Nephron progenitor cell (in vitro differentiated cells): ENCODE measurements at places on chromosomes 6 and 20.

DNA sequence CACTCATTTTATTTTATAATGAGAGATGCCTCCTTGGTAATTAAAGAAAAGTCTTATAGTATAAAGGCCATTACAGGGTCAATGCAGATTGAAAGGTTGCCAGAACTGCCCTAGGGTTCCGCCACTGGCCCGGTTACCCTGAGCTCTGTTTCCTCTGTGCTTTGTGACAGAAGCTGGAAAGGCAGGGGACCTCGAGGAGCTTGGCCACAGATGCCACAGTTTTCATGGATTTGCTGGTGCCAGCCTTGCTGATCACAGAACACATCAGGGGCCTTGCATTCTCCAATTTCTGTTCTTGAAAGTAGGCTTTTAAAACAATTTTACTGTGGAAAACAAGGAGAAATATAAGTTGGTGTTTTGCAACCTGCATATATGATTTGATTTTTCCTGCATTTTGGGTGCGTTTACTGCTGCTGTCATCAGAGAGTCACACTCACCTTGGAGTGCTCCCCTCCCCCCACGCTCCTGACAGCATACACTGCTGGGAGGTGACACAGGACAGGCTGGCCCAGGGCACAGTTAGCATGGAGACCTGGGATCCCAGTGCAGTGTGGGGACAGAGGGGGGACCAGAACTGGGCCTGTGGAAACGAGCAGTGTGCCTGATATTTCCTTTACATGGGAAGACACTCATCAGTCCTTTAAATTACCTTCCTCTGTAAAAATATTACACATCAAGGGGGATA, 142.8 kb downstream of the CFAP61 start:
- no peak for DNase-seq

DNA sequence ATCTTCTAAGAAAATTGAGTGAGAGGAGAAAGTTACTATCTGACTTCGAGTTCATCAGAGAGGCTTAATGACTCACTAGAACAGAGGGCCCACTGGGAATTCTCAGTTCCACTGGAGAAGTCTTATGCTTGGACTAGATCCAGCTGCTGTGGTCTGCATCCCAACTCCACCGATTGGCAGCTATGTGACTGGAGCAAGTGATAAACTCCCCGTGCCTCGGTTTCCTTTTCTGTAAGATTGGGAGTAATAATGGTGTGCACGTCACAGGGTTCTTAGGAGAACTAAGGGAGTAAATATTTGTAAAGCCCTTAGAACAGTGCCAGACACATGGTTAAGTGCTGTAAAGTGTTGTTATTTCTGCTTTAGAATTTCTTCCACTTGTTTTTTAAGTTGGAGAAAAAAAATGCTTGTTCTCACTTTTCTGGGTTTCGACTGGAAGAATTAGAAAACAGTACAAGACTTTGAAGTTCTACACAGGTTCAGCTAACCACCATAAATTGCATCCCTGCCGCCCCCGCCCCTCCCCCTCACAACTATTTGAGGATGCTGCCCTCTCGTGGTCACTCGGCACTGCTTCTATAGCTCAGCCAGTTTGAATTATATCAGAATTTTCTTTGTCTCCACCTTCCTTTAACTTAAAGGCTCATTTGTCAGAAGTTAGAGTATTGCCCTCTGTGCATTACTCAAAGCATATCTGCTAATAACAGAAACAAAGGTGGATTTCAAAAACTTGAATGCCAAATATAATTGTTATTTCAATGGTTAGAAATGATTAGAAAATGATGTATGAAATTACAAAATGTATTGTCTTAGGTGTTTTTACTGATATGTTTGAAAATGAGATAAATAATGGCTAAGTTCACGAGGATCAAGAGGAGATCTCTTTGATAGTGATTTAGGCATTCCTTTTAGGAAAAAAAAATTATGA, 95.0 kb upstream of the IFNGR1 start:
- DNase-seq = peak; percentile 76

DNA sequence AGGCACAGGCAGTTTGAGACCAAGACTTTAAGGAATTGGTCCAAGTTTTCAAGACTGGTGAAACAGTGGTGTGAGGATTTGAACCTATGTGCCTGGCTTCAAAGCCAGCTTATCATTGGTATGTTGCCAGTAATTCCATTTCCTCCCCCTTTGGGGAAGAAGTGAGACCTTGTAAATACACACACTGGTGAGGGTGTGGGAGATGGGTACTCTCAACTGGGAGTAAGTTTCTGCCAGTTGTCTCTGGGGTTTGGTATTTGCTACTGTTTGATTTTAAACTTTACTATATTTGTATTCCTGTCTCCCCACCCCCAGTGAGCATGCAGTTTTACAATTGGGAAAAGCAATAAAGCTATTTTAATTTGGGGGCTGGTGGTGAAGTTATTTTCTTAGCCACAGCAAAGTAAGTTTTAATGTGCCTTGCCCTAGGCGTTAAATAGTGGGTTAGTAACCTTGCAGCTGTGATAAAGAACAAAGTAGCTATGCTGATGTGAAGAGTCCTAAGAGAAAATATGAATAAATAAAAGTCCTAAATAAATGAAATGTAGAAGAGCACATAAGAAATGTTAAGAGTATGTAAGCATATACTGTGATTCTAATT, 31.0 kb downstream of the SNX9 start:
- DNase-seq = no peak

DNA sequence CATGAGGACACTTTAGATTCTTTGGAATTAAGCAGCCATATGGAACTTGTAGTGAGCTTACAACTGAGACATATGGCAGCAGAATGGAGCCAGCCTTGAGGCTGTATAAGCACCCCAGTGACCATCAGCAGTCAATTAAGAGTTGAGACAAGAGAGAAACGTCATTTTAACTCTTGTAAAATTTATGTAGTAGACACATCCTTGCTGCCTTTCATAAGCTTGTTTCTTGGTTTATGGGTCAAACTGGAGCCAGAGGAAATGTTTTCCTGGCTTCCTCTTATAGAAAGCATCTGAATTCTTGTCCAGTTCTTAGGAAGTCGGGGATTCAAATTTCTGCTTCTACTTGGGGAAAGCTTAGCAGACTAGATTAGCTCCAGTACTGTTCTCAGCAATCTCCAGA, 745.1 kb upstream of the MARCKS start:
- DNase-seq = no peak

- no peak for DNase-seq
These were observed 4.9 kb downstream of the HSP90AB1 start for GRCh38 chr6:44251576-44252524.

DNA sequence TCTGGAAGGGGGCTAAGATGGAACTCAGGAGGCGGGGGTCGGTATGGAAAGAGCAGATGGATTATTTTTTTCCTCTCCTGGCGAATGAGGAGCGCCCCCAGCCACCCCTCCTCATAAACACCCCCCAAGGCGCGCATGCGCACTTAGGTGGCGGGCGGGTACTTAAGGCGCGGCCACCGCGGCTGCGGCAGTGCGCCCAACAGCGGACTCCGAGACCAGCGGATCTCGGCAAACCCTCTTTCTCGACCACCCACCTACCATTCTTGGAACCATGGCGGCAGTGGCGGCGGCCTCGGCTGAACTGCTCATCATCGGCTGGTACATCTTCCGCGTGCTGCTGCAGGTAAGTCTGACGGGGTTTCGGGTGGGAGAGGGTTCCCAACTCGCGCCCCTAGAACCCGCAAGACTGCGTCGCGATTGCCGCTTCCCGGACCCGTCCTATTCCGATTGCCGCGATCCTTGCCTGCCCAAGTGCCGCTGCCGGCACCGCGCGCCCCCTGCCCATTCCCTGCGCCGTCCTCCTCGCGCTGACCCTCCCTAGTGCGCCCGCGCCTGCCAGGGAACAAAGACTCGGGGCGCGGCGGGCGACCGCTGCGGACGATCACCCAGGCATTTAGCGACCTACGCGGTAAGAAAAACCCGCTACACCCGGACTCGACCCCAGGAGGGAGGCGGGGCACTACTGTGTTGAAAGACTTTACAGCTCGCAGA, at the start of gene NNAT:
TSS of gene NNAT (plus strand) at position 190 of the 711 bp plus-strand sequence. CDS start at position 272, 82 bp downstream.
- peak; percentile 75 for DNase-seq

DNA sequence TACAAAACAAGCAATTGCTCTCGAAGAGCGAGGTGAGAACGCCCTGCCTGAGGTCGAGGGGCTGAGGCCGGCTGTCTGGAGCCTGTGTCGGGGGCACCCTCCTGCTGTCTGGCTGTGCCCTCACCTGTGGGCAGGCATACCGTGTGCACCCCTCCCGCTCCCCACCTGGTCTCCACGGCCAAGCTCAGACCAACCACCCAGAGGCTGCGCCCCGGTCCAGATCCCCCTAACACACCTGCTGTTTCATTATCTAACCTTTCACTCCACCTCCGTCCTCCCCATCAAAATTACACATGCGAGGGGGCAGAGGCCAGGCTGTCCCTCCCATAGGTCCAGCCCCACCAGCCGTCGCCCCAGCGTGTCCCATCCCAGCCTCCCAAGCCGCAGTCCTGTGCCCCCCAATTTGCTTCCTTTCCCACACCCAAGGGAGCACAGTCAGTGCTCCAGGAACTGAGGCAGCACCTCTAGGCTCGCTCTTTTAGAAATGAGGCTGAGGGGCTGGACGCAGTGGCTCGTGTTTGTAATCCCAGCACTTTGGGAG, 35.2 kb downstream of the NTSR1 start:
- DNase-seq = no peak

GRCh38 chr6:158782432-158783166, 36.6 kb downstream of the EZR start:
- DNase-seq = no peak

GRCh38 chr20:3282271-3283221, 43.6 kb upstream of the SLC4A11 start:
- no peak for DNase-seq

DNA sequence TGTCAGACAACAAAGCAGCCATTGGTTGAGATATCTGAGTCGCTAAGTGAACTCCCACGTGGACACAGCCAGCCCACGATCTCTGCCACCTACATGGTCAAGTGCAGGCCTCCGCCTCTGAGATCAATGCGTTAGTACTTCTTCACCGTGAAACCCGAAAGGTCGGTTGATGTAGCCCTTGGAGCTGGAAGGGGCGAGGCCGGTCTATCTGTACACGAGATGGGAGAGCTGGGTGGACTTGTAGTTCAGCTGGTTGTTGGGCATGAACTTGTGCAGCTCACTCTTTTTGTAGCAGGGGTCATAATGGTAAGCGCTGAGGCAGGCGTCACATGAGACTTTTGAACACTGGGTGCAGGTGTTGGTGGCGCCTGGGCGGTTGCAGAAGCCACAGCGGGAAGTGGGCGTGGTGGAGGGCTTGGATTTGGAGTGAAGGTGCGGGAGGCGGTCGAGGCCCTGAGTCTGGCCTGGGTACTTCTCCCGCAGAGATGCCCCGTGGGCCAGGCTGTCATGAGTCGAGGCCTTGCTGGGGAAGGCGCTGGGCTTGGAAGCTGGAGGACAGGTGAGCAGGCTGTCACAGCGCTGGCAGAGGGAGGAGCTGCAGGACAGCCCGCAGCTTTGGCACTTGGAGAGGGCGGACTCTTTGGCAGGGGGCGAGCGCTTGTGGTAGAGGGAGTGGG, 9.8 kb downstream of the SPATA2 start:
- no peak for DNase-seq

DNA sequence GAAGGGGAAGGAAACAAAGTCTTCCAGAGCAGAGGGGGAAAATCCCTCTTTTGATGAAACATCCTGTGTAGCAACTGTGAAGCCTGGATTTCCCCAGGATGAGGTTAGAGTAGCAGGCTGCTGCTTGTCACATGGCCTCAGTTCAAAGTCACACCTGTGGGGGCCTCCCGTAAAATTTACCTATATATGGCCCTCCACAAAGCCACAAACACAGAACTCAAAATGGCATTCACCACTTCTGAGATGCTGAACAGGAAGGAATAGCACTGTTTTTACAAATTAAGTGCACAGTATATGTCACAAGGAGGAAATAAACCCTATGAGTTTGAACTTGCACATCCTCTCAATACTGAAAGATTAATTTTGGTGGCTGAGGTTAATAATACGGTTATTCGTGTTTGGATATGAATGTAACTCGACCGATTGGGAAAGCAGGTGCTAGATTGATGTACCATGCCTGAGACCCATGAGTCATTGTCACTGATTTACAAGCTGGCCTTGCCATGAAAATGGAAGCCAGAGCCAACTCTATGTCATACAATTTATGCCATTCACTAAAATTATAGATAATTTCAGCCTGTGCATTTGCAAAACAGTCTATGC, 70.6 kb downstream of the SGK1 start:
- no peak for DNase-seq

DNA sequence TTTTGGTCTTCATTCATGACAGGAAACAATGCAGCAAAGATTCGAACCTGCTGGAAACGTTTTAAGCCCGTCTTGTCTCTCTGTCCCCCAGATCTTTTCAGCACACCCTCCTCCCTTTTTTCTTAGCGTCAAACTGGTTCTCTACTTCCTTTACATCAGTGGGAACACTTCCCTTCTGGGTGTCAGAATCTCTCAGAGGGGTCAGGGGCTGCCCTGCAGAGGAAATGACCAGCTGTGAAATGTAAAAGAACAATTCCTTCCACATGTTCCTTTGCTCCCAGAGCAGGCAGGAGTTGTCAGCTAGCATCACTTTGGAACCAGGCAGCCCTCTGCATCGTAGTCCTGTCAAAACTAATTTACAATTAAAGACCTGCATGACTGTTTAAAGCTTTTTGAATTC, 619.0 kb downstream of the TFAP2A start:
- DNase-seq = no peak

DNA sequence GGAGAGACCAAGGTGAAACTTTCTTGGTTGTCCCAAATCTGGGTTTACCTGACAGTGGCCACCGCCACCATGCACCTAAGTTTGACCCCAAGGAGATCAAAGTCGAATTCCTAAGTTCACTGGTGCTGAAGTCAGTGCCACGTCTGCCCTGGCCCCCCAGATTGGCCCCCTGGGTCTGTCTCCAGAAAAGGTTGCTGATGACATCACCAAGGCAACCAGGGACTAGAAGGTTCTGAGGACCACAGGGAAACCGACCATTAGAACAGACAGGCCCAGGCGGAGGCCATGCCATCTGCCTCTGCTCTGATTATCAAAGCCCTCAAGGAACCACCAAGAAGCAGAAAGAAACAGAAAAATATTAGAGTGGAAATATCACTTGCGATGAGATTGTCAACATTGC, 91.2 kb downstream of the DLL1 start:
- no peak for DNase-seq

DNA sequence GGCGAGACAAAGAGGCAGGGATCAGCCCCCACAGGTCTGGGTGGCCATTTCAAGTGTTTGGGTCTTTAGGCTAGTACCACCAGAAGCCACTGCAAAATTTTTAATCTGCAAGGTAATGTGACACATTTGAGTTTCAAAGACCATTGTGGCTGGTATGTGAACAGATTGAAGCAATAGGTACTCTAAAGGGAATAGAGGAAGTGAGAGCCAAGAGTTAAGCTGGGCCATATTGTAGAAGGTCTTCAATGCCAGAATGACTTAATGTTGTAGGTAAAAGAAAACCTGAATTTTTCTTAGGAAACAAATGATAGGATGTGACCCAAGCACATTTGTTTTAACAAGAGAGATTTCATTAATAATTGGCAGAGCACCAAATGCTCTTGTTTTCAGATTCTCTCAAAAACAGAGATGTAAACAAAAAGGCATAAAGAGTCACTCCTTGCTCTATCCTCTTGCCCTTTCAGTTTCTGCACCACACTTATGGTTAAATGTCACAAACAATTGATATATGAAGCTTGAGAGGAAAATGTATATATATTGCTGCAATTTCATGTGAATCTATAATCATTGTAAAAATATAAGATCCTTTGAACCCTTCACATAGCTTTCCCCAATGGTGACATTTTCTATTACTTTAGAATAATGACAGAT, 307.1 kb upstream of the PLN start:
- no peak for DNase-seq

GRCh38 chr6:10465629-10466499, 51.0 kb upstream of the TFAP2A start:
- DNase-seq = peak; percentile 75
